Upper lobe of left lung (tissue), 6 donors: ENCODE measurements at places on chromosomes 11 and 22. TPM values are rescaled to one million over a fixed set of nuclear protein-coding genes. Genes with fewer than 3 reads are reported as not detected.
A peak's percentile ranks its signal among the peaks of the same experiment; 100 is the strongest.

TSPAN32 gene
- total RNA-seq: 3.2 TPM

CFAP68 gene
- 14.8 TPM for total RNA-seq

DNA sequence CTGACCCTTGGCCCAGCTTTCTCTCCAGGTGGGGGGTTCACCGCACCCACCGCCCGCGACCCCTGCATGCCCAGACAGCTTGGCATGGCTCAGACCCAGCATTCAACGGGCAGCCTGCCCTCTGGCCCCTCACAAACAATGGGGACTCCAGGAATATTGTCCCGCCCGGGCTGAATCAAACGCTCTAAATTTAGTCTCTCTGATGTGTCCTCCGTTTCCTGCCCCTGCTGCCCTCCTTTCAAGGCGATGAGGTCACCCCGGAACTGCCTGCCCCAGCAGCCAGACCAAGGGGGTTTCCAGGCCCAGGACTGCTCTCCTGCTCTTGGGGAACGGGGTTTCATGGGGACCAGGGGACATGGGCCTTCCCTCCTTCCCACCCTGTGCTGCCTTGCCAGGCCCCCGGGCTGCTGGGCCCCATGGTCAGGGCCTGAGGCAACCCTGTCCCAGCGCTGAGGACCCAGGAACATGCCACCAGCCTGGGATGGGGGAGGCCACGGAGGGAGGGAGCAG is 10.1 kb upstream of the PDGFB start:
- H3K4me3 ChIP-seq: no peak overlapping the region
- peak overlapping the region; percentile 84 for H3K27ac ChIP-seq
- no peaks in the 10 kb centered on the region for H3K36me3 ChIP-seq
- peaks cover 42% of the 10 kb centered on the region for H3K4me1 ChIP-seq

- no peak overlapping the region for H3K4me3 ChIP-seq
- H3K27ac ChIP-seq: no peak overlapping the region
- no peaks in the 10 kb centered on the region for H3K36me3 ChIP-seq
- no peak for DNase-seq
- H3K4me1 ChIP-seq: no peaks in the 10 kb centered on the region
Observed at GRCh38 chr22:45597460-45598192, 74.0 kb upstream of the ATXN10 start.

GRCh38 chr11:132648851-132649250 is 883.5 kb downstream of the OPCML start:
- no peaks in the 10 kb centered on the region for H3K4me1 ChIP-seq
- no peaks in the 10 kb centered on the region for H3K36me3 ChIP-seq
- no peak overlapping the region for H3K27ac ChIP-seq

DNA sequence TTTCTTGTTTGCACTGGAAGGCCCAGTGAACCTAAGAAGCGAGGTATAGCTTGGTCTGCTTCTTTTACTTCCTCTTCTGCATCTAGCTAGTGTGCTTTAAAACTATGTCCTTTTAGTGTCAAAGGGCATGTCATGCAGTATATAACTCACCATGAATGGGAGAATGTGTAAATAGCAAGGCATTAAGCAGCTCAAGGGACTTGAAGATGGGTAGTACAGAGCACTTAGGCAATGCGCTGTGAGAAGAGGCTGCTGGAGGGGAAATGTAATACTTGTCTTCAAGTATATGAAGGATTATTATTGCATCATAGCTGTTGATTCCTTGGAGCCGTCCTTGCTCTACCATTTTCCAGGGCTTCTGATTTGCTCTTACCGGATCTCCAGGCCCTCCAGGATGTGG is 7.6 kb downstream of the MAML2 start:
- peak overlapping the region; percentile 27 for H3K27ac ChIP-seq
- DNase-seq: peak; percentile 34
- H3K27me3 ChIP-seq: no peaks in the 10 kb centered on the region
- H3K4me1 ChIP-seq: peaks cover 87% of the 10 kb centered on the region
